Omental fat pad (tissue), 4 donors: ENCODE measurements at places on chromosomes 2 and 18.
A peak's percentile ranks its signal among the peaks of the same experiment; 100 is the strongest.

DNA sequence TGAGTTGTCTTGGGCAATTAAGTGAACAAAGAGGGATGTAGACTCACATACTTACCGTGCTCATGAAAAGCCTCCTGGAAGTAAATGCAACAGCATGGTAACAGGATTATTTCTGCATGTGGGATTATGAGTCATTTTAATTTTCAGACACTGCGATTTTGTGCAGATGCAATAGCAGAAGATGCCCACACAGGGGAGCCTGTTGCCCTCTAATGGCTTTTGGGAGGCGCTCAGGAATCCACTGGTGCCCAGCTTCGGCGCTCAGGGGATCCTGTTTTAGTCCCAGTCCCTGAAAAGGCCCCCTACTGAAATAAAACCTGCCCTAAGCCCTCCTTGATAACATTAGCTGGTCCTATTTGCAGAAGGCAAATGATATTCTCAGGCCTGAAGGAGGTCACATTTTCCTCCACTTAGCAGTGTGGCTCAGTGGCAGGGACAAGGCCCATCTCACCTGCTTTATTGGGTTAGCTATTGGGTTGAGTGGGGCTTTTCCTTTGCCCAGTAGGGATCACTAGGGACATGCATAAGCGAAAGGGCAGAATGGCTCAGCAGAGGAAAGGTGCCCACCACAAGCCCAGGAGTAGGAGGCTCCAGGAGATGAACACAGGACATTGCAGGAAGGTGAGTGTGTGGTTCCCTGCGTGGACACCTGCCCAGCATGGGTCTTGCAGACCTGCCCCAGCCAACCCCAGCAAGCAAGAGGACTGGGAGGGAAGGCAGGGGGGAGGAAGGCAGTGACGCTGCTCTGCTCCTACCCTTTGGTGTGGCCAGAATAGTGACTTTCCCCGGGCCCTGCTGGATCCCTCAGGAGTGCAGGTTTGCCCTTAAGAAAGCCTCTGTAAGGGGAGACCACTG is 26.5 kb upstream of the KCNS3 start:
- DNase-seq = no peak

DNA sequence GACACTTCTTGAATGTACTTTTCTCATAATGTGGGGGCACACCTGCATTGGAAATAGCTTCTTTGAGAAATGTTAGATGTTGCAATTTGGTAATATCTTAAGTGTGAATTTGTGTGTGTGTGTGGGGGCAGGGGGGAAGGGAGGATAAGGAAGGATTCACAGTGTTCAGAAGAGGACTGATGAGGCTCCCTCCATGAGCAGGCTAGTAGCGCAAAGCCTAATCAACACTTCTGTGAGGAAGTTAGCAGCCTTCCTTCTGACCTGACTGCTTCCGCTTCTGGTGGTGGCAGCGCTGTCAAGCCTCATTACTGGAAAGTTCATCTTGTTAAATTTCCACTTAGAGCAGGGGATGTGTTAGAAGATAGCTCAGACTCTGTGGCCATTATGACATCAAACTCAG is 295.4 kb upstream of the SPRED2 start:
- no peak for DNase-seq

DNA sequence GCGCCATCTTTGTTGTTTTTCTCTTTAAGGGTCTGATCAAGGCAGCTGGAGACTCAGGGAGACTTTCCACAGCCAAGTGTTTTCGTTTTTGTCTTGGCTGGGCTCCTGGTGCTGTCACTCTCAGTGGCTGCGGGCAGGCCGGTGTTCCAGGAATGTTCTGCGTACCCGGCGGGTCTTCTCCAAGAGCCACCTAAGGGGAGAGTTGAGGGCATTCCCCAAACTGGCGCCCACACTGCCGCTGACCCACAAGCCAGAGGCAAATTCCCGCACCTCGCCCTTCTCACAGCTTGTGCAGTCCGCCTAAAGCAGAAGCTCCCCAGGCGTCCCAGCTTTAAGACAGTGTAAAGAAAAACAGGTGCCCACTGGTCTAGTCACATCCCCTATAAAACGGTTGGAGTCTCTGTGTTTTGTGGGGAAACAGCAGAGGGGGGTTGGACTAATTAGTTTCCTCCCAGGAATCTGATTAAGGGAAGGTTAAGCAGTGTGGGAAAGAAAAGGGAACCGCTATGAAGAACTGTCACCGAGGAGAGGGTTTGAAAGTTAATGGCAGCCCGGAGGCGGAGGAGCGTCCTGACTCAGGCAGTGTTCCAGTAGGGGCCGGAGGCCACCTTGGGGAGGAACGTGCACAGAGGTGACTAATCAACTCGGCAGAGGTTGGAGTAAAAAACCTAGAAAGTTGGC is 224.5 kb downstream of the SLC4A3 start:
- DNase-seq = no peak

GRCh38 chr18:74569401-74569800 is 28.3 kb upstream of the ZNF407 start:
- DNase-seq = no peak

DNA sequence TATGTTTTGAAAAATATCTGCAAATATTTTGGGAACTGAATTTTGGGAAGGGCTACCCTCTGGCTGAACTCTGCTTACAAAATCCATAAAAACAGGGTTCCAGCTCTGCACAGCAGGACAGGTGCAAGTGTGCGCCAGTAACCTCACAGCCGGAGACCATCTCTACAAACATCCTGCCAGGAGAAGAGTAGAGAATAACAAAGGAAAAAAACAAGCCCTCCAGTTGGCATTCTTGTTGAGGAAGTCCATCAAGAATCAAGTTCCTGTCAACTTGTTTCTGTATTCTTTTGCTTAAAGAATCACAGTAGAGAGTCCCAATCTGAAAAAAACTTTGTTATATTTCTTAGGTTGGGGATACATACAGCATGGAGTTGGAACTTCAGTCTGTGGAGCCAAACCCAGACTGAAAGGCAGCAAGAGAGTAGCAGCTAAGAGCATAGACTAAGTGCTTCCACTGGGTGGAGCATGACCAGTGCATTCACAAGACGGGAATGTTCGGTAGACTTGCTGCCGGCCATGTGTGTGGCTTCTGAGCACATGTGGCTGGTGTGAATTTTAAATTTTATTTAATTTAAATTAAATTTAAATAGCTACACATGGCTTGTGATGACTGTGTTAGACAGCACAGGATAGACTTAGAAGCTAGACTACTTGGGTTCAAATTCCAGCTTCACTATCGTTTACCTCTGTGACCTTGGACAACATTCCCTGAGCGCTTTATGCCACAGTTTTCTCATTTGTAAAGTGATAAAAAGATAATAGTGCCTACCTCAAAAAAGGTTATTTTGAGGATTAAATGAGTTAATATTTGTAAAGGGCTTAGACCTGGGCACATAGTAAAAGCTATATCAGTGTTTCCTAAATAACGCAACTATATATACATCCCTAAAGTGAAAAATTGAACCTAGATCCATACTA is 41.9 kb downstream of the SPTBN1 start:
- DNase-seq = no peak

GRCh38 chr2:28444956-28445355 is 50.9 kb upstream of the PLB1 start:
- peak; percentile 8 for DNase-seq

GRCh38 chr2:98419977-98420725 is 24.5 kb upstream of the INPP4A start:
- no peak for DNase-seq
